ENCODE measurements at places on chromosomes 2 and 18.

- no peaks in the 10 kb centered on the region for H3K36me3 ChIP-seq
- no peaks in the 10 kb centered on the region for H3K4me1 ChIP-seq
- no peak overlapping the region for H3K27ac ChIP-seq
- H3K27me3 ChIP-seq: no peaks in the 10 kb centered on the region
- no peak overlapping the region for H3K4me3 ChIP-seq
Measured at GRCh38 chr2:70946832-70947442, 11.2 kb downstream of the ATP6V1B1 start.

GRCh38 chr2:160351956-160352355, 141.7 kb downstream of the RBMS1 start:
- H3K4me1 ChIP-seq: no peaks in the 10 kb centered on the region
- H3K36me3 ChIP-seq: no peaks in the 10 kb centered on the region
- no peak overlapping the region for H3K4me3 ChIP-seq
- H3K27me3 ChIP-seq: no peaks in the 10 kb centered on the region

DNA sequence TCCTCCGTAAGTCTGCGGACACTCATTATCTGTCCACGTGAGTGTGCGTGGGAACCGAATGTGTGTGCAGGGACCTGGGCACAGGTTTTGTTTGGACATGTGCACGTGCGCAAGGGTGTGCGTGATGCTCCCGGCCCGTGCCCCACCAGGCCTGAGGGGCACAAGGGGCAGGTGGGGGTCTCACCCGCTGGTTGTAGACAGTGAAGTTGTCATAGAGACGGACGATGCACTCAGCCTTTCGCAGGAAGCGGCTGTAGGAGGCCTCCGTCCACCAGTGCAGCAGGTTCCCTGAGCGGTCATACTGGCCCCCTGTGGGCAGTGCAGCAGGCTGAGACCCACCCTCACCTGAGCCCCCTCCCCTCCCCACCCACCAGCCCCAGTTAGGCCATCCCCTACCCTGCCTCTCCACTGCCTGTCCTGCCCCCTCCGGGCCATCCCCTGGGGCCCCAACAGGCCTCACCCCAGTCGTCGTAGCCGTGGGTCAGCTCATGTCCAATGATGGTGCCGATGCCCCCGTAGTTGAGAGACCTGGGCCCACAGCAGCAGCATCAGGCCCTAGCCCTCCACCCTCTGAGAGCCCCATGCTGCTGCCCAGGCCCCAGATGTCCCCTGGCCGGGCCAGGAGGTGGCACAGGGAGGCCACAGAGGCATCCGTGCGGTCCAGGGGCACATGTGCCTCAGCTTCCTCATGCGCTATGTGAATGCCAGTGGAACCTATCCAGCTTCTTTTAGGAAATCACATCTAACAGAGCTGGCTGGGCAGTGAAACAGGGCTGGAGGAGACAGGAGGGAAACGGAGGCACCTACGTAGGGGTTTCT, 6.1 kb downstream of the ECEL1 start:
- no peak overlapping the region for H3K27ac ChIP-seq
- no peaks in the 10 kb centered on the region for H3K4me1 ChIP-seq
- H3K4me3 ChIP-seq: no peak overlapping the region
- peaks cover 22% of the 10 kb centered on the region for H3K27me3 ChIP-seq

- no peak for DNase-seq
- H3K36me3 ChIP-seq: no peaks in the 10 kb centered on the region
- H3K27ac ChIP-seq: no peak overlapping the region
- H3K4me3 ChIP-seq: no peak overlapping the region
Measured at GRCh38 chr2:234828382-234829073, 123.3 kb upstream of the SH3BP4 start.

DNA sequence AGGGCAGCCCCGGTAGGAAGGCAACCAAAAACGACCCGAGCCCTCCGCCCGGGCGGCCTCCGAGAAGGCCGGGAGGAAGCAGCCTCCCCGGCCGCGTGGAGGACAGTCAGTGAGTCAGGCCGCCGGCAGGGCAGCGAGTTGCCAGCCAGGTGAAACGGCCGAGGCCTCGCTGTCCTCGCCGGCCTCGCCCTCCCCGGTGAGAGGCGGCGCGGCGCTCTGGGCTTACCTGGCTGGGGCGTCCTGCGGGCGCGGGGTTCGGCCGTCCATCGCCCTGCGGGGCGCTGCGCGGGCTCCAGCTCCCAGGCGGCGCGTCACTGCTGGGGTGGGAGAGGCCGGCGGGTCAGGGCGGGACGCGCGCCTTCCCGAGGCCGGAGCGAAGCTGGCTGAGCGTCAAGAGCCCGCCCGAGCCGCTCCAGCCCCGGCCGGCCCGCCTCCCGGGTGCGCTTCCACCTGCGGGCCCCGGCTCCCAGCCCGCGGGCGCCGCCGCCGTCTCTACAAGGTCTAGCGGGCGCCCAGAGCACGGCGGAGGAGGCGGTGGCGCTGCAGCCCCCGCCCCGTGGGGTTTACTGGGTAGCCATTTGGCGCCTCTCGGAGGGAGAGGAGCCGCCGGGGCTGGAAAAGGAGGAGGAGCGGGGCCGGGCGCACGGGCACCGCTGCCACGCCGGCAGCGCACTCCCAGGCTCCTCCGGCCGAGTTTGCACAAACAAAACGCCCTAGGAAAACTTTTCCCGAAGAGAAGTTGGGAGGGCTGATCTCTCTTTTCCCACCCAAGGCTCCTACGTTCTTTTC, 499 bp downstream of the COBLL1 start:
- DNase-seq: peak; percentile 74
- no peaks in the 10 kb centered on the region for H3K36me3 ChIP-seq
- no peaks in the 10 kb centered on the region for H3K4me1 ChIP-seq
- H3K4me3 ChIP-seq: peak overlapping the region; percentile 57
- H3K27ac ChIP-seq: peak overlapping the region; percentile 96
- no peaks in the 10 kb centered on the region for H3K27me3 ChIP-seq

DNA sequence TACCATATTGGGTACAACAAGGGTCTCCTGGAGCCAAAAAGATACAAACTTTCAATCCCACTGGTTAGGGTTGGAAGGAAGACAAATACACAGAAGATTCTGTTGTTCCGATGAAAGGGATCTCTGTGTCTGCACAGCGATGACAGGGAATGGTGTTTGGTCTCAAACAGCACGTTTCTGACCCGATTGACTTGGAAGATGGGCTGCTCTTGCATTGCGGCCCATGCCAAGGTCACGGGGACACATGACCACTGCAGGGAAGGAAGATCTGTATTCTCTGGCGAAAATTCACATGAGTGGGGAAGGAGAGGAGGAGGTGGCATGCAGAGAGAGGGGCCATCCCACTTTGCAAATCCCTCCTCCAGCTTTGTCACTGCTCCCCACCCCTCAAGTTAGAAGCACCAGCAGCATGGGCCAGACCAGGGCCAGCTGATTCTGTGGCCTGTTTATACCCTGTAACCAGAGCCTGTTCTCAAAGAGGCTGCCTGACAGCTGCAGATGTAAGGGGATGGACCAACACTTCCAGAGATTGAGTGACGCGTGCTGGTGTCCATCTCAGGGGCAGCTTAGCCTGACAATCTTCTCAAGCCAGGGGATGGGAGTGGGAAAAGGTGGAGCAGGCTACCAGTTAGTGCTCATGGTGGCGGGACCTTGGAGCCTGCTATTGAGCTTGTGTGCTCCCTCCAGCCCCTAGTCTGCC, 57.2 kb downstream of the TNP1 start:
- no peak for DNase-seq
- no peaks in the 10 kb centered on the region for H3K4me1 ChIP-seq
- H3K27me3 ChIP-seq: no peaks in the 10 kb centered on the region
- no peak overlapping the region for H3K4me3 ChIP-seq
- H3K27ac ChIP-seq: no peak overlapping the region
- H3K36me3 ChIP-seq: no peaks in the 10 kb centered on the region

DNA sequence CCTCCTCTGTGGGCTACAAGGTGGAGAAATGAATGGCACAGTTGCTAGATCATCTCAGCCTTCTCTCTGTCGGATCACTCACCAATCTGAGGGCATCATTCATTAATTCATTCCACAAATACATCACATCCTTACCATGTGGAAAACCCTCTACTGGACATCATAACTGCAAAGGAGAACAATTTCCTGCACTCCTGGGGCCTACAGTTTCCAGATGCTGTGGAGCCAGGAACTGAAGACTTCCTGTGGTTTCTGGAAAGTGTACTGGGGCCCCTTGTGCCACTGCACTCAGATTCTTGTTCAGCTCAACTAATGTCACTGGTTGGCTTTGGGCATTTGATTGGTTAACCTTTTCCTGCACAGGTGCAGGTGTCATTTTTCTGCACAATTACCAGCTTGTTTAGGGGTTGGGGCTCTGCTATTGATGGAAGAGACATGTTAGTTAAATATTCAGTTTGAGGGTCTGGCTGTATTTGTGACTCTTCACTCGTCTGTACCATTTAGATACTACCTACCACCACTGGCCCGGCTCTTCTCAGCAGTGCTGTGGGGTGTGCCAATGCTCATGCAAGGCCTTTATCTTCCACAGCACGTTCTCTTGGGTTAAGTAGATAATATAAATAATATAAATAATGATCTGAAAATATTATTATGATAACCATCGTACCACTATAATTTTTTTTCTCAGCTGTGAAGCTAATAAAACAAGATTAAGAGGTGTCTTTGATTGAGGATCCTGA, 427.3 kb downstream of the TSN start:
- no peaks in the 10 kb centered on the region for H3K36me3 ChIP-seq
- no peak for DNase-seq
- H3K27me3 ChIP-seq: no peaks in the 10 kb centered on the region
- no peaks in the 10 kb centered on the region for H3K4me1 ChIP-seq
- H3K4me3 ChIP-seq: no peak overlapping the region

- no peak overlapping the region for H3K27ac ChIP-seq
- DNase-seq: no peak
- no peak overlapping the region for H3K4me3 ChIP-seq
- peaks cover 34% of the 10 kb centered on the region for H3K27me3 ChIP-seq
- peaks cover 5% of the 10 kb centered on the region for H3K4me1 ChIP-seq
- no peaks in the 10 kb centered on the region for H3K36me3 ChIP-seq
Measured at GRCh38 chr18:79801217-79801616, 3.5 kb downstream of the KCNG2 start.

DNA sequence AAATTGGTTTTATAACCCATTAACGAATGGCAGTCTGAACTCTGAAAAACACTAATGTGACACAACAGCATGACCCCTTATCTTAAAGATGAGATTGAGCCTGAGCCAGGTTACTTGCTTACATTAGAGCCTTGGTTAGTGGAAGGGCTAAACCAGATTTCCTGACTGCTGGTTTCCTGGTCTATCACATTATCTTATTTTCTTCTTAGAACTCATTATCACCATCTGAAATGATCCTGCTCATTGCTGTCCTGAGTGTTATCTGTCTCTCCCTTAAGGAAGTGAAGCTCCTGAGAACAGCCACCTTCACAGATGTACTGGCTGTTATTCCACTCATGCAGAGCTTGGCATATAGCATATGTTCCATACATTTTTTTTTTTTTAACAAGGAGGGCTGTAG, 9.0 kb upstream of the NRP2 start:
- H3K4me1 ChIP-seq: no peaks in the 10 kb centered on the region
- no peaks in the 10 kb centered on the region for H3K27me3 ChIP-seq
- H3K36me3 ChIP-seq: no peaks in the 10 kb centered on the region
- H3K27ac ChIP-seq: no peak overlapping the region
- DNase-seq: no peak
- no peak overlapping the region for H3K4me3 ChIP-seq

DNA sequence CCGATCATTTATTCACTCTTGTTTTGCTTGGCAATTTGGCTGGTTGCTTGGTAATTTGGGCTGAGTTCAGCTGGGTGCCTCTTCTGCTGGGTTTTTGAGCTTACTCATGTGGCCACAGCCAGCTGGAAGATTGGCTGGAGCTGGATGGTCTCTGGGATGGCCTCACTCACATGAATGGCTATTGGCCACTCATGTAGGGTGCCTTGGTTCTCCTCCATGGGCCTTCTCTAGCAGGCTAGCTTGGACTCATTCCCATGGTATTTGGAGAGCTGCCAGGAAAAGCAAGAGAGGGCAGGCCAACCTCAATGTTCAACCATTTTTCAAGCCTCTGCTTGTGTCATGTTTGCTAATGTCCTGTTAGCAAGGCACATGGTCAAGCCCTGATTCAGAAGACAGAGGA, 16.9 kb downstream of the ZAP70 start:
- no peak for DNase-seq
- H3K36me3 ChIP-seq: no peaks in the 10 kb centered on the region
- no peak overlapping the region for H3K27ac ChIP-seq
- no peaks in the 10 kb centered on the region for H3K27me3 ChIP-seq

DNA sequence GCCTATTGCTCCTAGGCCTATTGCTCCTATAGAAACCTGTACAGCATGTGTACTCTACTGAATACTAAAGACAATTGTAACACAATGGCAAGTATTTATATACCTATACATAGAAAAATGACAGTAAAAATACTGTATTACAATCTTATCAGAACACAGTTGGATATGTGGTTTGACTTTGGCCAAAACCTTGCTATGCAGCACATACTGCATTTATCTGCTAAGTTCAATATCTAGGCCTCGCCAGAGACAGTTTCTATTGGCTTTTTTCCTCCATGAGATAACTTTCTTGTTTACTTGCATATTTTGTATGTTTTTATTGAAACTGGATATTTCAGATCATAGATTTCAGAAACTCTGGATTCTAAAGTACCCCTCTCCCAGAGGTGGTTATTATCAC, 19.3 kb upstream of the TMEM87B start:
- H3K27me3 ChIP-seq: no peaks in the 10 kb centered on the region
- no peak overlapping the region for H3K27ac ChIP-seq
- DNase-seq: no peak
- H3K4me3 ChIP-seq: no peak overlapping the region

GRCh38 chr2:221485503-221485870, 86.6 kb downstream of the EPHA4 start:
- no peak overlapping the region for H3K4me3 ChIP-seq
- H3K4me1 ChIP-seq: no peaks in the 10 kb centered on the region
- no peaks in the 10 kb centered on the region for H3K36me3 ChIP-seq
- H3K27me3 ChIP-seq: no peaks in the 10 kb centered on the region
- DNase-seq: no peak

GRCh38 chr2:208179028-208179609, 10.7 kb downstream of the C2orf80 start:
- no peak overlapping the region for H3K4me3 ChIP-seq
- H3K36me3 ChIP-seq: no peaks in the 10 kb centered on the region
- H3K27me3 ChIP-seq: no peaks in the 10 kb centered on the region
- no peak overlapping the region for H3K27ac ChIP-seq
- DNase-seq: no peak
- H3K4me1 ChIP-seq: no peaks in the 10 kb centered on the region

DNA sequence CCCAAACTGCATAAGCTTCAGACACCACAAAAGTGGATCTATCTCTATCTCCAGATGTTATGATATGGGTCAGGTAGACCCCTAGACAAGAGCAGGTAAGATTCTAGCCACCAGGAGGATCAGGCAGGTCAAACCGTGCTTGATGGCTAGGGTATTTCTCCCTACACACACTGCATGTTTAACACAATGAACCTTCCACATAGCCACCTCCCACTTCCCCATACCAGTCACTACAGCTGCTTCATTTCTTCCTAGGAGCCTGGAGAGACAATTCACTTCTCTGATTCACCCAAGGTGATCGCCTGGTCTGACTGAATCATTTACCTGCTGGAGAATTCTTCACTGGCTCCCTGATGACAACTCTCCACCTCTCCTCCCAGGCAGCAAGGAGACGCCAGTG, 66.0 kb upstream of the MYCN start:
- DNase-seq: no peak
- H3K27ac ChIP-seq: no peak overlapping the region
- H3K4me1 ChIP-seq: no peaks in the 10 kb centered on the region

GRCh38 chr2:228417526-228417925, 236.0 kb upstream of the SPHKAP start:
- H3K27ac ChIP-seq: no peak overlapping the region
- H3K4me1 ChIP-seq: no peaks in the 10 kb centered on the region
- no peaks in the 10 kb centered on the region for H3K27me3 ChIP-seq
- no peak for DNase-seq
- H3K36me3 ChIP-seq: no peaks in the 10 kb centered on the region
